ENCODE measurements at places on chromosomes 11 and 22.

DNA sequence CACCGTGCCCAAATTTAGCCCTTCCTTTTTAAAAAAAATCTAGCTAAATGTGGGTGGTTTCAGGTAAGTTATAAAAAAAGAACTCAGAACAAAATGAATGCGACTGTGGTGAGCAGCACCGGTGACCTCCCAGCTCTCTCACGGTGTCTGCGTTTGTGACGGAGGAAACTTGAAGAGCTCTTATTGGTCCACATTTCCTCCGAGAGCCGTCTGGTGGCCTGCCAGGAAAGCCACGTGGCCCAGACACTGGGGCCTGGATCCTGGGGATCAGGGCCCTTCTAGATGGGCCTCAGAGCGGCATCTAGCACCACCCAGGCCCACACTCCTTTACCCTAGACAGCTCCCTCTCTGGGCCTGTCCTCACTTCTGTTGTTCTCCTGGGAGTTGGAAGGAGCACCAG lies 39.5 kb downstream of the B3GAT1 start:
- no peak for DNase-seq

DNA sequence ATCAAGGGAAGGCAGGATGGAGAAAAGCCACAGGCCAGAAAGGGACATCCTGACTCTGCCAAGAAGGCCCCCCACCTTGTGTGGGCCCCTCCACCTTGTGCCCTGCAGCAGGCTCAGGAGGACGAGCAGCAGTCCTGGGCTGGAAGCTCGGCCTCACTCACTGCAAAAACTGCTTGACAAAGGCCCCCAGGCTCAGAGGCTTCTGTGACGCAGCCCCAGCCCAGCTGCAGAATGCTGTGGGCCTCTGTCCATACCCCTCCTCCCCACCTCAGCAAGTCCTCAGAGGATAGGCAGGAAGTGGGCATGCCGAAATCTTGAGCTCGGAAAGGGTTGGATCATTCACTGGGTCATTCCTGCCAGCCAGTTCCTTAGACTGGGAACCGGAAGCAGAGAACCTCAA lies 61.9 kb downstream of the NRXN2 start:
- DNase-seq = no peak

DNA sequence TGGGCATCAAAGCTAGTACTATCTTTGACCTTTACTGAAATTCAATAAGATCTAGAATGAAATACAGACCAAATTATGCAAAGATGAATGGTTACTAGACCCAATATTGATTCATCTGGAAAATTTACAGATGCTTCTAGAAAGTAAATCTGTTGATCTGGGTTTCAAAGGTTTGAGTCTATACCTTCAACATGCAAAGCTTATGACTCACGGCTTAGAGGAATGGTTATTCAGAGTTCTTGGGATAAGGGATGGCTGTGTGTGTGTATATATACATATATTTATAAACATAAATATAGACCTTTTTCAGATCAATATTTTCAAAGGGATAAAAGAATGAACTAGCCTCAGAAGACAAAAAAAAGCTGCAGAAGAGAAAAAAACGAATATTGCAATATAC lies 1.3 kb downstream of the SPTY2D1 start:
- no peak for DNase-seq

- DNase-seq = no peak
Measured at GRCh38 chr22:22103078-22103875, 120.7 kb upstream of the TOP3B start.

DNA sequence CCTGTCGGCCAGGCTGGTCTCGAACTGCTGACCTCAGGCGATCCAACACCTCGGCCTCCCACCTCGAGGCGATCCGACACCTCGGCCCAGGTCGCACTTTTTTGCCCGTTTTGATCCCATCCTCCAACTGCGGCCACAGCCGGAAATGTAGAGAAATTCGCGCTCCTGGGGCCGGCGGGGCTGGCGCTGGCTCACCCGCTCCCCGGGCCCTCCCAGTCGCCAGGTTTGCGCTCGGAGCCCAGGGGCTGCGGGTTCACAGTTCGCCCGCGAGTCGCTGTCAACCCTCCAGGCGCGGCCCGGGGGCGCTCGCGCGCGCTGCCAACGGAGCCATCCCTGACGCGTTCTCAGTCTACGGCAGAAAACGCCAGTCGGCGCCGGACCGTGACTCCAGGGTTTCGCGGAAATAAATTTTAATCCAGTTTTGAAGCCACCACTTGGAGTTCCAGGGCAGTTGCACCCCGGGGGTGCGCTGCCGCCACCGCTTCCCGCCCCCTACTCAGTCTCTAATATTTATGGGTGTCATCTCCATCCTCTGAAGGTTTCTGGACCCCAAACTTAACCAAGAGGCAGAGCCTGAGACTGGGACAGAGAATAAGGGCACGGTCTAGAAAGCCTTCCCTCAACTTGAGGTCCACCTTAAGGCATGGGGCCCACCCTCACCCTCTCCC lies 1.5 kb upstream of the KLHDC7B start:
- peak; percentile 86 for DNase-seq

DNA sequence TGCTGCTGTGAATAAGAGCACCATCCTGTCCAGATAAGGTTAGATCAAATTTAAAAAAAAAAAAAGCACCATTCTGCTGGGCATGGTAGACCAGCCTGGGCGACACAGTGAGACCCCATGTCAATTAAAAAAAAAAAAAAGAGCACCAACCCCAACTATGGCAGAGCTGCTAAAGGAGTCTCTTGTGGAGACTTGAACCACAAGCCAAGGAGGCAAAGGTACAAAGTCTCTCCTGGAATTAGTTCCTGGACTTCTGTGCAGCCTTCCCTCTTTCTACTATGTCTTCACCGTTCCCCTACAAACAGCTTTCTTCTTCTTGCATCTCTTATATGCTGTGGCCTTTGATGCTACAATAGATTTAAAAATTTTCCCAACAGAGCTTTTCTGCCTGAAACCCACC lies 1.3 kb downstream of the PIK3C2A start:
- DNase-seq = no peak

GRCh38 chr11:17645190-17645970 lies 74.0 kb upstream of the MYOD1 start:
- DNase-seq = no peak

DNA sequence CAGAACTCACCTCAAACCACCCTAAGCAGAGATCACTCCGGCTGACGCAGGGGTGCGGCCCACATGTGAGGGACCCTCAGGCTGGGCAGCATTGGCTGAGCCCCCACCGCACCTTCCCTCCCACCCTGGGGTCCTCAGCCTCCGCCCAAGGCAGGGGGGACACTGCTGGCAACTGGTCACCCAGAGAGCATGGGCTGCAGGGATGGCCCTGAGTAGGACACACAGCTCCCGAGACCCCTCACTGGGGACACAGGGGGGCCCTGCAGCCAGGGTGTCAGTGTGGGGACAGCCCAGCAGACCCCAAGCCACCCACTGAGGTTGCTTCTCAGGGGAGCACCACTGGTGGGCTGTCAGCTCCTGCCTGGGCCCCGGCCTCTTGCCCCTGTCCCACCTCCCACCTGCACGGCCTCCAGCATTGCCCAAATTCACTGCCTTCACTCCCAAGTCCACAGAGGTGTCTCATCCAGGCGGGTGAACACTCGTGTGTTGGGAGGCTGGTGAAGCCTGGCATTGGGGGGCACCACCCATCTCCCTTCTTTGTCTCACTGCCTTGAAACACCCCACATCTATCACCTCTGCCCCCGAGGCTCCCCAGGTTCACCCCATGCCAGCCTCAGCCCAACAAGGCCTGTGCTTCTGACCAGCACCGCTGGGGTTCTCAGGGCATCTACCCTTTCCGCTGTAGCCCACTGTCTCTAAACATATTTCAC lies 4.7 kb downstream of the C11orf21 start:
- DNase-seq = no peak

GRCh38 chr11:47028195-47029093 lies 91.9 kb downstream of the CSTPP1 start:
- no peak for DNase-seq

DNA sequence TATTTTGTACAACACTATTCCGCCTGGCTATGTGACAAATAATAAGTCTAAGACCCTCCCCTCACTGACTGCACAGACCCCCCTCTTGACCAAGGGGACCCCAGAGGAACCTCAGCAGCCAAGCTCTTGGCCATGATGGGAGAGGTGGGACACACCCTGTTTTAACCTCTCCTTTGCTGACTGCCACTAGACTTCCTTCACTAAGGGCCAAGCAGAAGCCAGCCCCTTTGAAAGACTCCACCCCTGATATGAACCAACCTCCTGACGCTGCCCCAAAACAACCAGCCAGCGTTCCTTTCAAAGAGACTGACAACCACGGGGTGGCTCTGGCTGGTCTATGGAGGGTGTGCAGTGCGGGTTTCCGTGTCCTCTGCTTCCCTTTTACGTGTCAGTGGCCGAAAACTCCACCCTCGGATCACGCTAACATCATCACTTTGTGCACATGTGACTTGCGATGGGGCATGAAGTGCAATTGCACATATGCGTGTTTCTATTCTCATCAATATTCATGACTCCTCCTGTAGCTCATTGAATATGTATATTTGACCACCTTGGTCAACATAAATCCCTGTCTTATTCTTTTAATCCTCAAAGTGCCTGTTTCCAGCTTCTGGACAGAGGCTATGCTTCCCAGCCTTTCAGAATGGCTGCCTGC lies 643.9 kb downstream of the TBC1D22A start:
- no peak for DNase-seq

DNA sequence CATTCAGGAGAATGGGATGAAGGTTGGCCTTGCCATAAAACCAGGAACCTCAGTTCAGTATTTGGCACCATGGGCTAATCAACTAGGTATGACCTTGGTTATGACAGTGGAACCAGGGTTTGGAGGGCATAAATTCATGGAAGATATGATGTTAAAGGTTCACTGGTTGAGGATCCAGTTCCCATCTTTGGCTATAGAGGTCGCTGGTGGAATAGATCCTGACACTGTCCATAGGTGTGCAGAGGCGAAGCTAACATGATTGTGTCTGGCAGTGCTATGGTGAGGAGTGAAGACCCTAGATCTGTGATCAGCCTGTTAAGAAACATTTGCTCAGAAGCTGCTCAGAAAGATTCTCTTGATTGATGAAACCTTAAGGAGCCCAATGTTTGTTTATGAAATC lies 5.7 kb downstream of the NF2 start:
- DNase-seq = no peak

DNA sequence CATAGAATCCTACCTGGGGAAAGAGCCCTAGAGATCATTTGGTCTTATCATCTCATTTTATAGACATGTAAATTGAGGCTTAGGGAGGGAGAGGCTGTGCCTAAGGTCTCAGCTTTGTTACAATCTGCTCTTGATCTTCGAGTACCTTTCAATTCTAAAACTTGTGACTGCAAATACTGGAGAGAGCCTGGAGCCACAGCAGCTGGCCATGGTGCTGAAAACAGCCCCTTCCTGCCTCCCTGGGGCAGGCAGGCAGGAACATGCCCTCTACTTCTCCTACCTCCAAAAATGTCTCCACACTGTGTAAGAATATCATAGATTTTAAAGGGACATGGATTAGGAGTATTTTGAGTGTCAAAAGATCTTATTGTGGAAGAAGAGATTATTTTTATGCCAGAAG lies 52.2 kb downstream of the C22orf42 start:
- peak; percentile 33 for DNase-seq
